ENCODE measurements at places on chromosomes 2 and 18.

DNA sequence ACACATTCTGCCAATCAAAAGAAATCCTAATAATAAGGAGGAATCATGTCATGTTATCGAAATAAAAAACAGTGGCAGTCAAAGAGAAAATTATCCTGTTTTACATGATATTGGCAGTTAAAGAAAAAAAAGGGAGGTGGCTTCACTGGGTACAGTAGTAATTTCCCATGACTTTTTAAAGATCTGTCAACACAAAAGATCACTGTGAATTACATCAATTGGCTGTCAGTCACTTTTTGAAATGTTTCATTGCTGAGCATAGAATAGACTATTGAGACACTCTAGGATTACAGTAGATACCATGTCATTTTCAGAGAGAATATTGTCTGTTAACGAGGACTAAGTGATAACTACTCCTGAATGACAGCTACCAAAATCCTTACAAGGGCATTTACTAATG is 335.7 kb upstream of the CYP26B1 start:
- no peak for DNase-seq

- DNase-seq: no peak
Observed at GRCh38 chr18:73784853-73785252, 362.8 kb downstream of the FBXO15 start.

GRCh38 chr2:37501113-37501512 is 156.7 kb downstream of the QPCT start:
- no peak for DNase-seq

DNA sequence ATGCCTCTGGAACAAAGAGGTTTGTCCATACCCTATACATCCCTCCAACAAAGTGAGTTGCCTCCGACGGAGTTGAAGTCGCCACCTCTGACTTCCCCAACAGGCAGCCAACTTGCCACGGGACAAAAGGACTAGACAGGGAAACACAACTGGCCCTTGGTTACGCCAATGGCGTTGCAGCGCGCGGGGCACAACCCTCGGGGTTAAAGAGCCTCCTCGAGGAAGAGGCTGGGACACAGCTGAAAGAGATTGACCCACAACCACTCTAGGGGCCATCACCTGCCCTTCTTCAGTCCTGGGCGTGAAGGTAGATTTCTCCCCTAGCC is 545 bp downstream of the GTF3C2 start:
- DNase-seq: no peak
